ENCODE measurements at places on chromosomes 2 and 18.

DNA sequence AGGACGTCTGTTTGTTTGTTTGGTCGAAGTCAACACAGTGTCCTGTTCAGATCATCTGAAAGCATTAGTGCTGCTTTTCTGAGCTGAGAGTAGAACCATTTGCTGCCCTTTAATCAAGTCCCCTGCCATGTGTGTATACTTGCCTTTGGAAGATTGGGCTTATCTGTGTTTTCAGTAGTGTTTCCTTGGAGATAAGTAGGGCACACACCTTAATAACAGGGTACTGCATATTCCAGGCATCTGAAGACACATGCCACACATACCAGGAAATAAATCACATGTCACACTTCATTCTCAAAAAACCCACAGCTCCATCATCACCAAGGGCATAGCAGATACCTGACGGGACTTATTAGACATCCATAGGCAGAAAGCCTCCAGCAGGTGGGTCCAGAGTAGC lies 157.4 kb downstream of the SOX11 start:
- DNase-seq: no peak

- no peak for DNase-seq
Observed at GRCh38 chr2:6010163-6010562, 318.0 kb downstream of the SOX11 start.

- peak; percentile 48 for DNase-seq
Observed at GRCh38 chr2:158973116-158973956, 4.9 kb downstream of the TANC1 start.

GRCh38 chr2:213150315-213151097 lies 906 bp downstream of the IKZF2 start:
- DNase-seq: no peak

DNA sequence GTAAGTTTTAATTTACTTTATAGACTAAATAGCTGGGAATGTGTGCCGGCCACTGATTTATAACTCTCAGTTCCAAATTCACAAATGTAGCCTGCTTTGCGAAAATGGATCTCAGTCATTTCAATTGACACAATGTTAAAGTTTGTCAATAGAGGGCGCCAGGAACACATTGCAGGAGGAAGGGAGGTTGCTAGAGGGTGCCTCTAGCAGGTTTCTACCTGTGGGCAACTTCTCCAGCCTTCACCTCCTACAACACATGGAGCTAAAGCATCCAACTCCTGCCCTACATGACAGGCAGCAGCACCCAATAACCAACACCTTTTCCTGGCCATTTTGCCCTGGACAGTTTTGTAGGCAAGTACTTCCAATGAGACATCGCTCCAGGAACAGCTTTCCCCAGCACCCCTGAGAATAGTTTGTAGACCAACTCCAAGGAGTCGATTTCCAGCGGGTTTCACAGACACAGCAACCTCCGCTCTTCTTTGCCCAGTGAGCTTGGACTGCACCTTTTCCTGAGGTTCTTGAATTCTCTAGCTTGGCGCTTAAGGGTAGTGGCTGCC lies 784.8 kb upstream of the CDH2 start:
- DNase-seq: no peak

GRCh38 chr18:32040936-32041335 lies 22.3 kb downstream of the RNF125 start:
- no peak for DNase-seq

DNA sequence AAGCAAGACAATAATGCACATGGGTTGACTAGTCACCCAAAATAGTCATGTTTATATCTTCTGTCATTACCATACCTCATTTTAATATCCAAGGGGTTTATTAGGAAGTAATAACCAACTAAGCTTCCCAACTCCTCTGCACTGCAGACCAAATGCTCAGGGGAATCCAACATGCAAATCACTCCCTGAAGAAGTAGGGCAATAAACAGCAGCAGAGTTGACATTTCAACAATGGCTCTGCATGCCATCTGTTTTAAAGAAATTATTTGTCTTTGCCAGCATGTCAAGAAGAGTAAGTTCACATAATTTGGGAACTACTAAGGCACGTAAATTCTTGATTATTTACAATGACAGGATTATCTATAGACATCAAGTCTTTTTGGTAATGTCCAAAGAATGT lies 84.4 kb upstream of the LYPD1 start:
- DNase-seq: no peak

GRCh38 chr2:24024996-24025663 lies 15.2 kb downstream of the MFSD2B start:
- no peak for DNase-seq

- no peak for DNase-seq
Observed at GRCh38 chr2:108570416-108570815, 36.1 kb downstream of the LIMS1 start.

DNA sequence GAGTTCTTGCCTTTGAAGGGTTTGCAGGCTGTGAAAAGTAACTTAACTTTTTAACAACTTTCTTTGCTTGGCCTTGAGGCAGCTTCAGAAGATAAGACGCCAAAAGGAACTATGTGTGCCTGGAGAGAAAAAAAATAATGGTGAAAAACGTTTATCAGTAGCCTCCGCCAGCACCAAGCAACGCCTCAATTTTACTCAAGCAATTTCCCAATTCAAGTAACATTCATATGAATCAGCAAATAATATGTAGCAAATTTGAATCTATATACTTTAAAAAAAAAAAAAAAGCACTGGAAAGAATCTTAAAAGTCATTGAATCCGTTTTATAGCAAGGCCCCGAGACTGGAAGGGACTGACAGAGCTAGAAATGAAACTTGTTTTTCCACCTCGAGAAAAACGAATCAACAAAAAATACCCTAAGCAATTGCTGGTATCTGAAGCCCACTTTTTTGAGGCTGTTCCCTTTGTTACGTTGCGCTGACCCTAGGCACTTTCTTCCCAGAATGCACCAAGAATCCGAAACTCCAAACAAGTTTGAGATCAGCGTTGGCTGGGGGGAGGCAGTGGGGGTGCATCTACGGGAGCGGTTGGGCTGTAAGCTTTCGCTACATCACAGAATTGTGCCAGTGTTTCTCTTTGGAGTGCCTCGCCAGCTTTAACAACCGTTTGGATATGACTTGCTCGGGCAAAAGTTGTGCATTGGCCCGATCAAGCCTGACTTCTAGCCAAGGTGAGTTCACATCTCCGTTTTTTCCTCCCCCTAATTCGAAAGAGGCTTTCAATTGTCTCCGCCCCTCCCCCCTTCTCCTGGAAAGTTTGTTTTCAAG lies 2.7 kb upstream of the TGIF1 start:
- no peak for DNase-seq

- DNase-seq: no peak
Observed at GRCh38 chr2:120910956-120911951, 175.6 kb downstream of the GLI2 start.

GRCh38 chr2:48771241-48772014 lies 15.9 kb upstream of the LHCGR start:
- DNase-seq: no peak

DNA sequence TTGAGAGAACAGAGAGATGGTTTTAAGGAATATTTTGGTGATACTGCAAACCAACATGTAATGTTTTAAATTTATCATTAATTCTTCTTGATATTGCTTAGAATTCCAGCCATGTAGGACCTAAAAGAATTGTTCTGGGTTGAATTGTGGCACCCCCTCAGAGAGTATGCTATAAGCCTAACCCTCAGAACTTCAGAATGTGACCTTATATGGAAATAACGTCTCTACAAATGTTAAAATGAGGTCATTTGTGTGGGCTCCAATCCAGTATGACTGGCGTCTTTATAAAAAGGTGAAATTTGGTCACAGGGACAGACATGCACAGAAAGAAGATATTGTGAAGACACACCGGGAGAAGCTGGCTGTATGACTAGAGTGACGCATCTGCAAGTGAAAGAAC lies 193.6 kb downstream of the NRXN1 start:
- DNase-seq: no peak

- no peak for DNase-seq
Observed at GRCh38 chr2:213016984-213017351, 134.4 kb downstream of the IKZF2 start.

- no peak for DNase-seq
Observed at GRCh38 chr2:72694715-72695496, 130.9 kb downstream of the EXOC6B start.

GRCh38 chr2:241559323-241560161 lies 997 bp downstream of the BOK start:
- no peak for DNase-seq

DNA sequence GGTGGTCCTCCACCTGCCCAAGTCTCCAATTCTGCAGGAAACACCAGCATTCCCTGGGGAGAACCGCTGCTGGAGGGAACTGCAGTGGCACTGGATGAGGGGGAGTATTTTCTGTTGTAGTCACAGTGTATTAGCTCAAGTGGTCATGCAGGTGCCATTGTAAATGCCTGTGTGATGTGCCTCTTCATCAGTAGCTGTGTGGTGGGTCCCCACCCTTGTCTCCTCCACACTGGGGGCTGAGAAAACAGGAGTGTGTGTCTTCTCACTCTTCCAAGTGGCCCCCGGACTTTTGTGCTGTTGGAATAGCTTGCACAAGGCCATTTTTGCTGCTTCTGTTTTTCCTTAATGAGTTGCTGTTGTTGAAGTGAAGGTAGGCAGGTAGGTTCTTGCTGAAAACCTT lies 8.7 kb downstream of the NCK2 start:
- DNase-seq: no peak

- no peak for DNase-seq
Observed at GRCh38 chr2:16663121-16663905, 2.3 kb downstream of the CYRIA start.

DNA sequence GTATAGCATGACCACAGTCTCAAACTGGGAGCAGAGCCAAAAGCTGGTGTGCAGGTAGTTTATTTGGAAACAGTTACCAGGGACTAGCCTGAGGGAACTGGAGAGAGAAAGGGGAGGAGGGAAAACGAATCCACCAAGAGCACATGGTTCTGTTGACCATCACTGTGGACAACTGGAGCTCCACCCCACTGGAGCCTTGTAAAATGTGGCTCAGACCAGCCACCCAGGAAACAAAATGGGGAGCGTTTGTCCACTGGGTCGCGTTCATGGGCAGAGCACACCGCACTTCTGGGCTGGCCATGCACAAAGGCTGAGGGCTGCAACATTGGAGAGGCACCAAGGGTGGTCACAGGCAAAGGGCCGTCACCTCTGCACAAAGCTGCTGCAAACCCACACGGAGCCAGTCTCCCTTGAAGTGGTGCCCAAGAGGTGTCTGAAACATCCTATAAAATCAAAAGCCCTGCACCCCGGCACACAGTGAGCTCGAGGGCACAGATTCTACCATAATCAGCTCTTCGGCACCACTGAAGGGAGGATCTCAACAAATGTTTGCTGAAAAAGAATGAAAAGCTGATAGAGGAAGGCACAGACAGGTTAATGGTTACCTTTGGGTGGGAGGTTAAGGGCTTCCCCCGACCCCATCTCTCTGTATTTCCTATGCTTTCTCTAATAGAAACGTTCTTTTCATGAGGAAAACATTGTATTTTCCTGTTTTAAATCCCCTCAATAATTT lies 192.9 kb downstream of the INHBB start:
- DNase-seq: no peak

DNA sequence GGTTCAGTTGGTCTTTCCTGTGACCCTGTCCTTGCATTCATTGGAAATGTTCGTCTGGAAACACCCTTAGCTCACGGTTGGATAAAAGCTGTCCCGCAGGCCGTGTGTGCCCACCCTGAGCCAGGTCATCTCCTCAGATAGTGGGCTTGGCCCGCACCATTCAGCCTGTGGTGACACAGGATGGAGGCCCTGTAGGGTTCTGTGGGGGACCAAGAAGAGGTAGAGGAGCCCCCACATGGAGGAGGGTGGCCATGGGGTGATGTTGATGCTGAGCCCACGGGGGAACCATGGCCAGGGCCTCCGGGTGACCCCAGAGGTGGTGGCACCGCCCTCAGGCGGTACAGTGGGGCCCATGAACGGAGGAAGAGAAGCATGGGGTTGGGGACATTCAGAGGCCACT lies 62.7 kb downstream of the ASAP2 start:
- no peak for DNase-seq

DNA sequence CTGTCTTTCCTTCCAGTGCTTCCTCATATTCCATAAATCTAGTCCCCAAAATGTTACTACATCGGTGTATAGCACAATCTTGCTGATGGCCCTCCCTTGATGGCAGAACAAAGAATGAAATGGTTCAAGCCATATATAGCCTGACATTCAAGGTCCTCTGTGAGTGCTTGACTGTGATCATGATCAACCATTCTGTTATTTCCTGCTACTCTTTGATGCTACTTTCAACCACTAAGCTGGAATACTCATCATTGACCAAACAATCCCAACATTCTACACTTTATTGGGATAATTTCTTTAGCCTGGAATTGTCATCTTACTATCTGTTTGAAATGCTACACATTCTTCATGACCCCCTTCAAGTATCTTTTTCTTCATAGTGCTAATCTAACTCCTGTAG lies 633.9 kb downstream of the PLCL1 start:
- no peak for DNase-seq

DNA sequence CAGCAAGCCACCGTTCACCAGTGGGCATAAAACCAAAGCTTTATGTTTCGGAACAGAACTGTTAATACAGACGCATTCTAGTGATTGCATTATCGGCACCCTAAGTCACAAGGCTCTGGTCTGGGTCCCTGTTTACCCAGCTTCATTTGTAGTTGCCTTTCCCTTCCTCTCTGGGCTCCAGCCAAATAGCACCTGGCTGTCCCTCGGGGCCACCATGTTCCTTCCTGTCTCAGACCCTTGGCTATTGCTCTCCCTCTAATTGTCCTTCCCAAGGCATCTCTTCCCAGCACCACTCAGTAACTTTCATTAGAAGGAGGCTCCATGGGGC lies 75.3 kb downstream of the SDC1 start:
- no peak for DNase-seq

GRCh38 chr18:55054021-55054990 lies 95.0 kb upstream of the CCDC68 start:
- DNase-seq: no peak

DNA sequence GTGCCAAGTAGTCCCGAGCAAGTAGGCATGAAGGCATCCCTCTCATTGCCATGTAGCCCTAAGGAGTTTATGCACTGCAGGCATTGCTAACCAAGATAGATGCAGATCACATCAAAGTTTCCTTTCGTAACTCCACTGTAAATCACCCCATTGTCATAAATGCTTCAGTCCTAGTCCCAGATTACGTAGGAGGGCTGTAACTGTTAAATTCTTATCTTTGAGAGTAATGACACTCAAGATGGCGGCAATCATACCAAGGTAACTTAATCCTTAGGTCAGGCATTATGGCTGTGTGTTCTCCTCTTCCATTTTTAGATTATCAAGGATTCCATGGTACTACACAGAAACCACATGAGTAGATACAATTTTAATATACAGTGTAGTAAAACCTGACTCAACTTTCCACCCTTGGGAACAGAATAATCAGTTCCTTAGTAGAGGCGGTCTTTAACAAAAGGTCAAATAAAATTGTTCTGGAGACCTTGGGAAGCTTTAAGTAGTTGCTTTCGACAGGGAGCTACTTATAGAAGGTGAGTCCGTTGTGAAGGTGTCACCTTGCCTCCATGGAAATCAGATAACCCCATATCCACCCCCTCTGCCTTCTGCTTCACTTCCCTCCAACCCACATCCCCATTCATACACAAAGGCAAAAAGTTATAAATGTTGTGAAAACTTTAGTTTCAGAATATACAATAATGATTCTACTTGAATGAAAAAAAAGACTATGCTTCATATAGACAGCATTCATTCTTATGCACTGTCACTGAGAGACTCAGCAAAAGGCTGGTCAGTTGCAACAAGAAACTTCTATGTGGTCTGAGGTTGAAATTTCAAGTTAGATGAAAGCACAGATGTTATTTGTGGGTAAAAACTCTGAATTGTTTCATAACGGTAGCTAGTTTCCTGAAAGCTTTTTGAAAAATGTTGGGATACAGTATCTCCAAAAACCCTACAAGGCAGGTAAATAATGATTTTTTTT lies 64.8 kb upstream of the GALNT5 start:
- DNase-seq: no peak

All from NCI-H1436 treated with DMSO at 0.1 percent for 48 hours (cell line).